ENCODE measurements at places on chromosomes 5 and 9.

GRCh38 chr5:150527038-150527437, 19.1 kb downstream of the NDST1 start:
- DNase-seq = no peak

- no peak for DNase-seq
These were observed 25.9 kb downstream of the CCDC171 start for GRCh38 chr9:15578714-15579113.

DNA sequence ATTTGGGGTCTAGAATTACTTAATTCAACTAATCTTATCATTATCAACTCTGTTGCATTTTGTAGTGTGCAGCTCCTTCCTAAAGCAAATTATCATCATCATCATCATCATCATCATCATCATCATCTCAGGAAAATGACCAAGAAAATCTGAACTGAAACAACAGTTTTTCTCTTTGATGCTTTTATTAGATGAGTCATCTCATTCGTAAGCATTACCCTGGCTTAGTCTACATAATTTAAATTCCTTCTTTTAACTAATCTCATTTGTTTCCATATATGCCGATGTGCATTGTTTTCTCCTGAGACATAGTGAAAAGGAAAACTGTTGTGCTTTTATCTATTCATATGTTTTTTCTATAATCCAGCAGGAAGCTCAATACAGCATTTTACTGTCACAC, 173.0 kb upstream of the PDE4D start:
- no peak for DNase-seq

- DNase-seq = no peak
These were observed 37.4 kb downstream of the UBQLN1 start for GRCh38 chr9:83670381-83670780.

GRCh38 chr9:101513351-101513750, 20.3 kb upstream of the RNF20 start:
- no peak for DNase-seq

DNA sequence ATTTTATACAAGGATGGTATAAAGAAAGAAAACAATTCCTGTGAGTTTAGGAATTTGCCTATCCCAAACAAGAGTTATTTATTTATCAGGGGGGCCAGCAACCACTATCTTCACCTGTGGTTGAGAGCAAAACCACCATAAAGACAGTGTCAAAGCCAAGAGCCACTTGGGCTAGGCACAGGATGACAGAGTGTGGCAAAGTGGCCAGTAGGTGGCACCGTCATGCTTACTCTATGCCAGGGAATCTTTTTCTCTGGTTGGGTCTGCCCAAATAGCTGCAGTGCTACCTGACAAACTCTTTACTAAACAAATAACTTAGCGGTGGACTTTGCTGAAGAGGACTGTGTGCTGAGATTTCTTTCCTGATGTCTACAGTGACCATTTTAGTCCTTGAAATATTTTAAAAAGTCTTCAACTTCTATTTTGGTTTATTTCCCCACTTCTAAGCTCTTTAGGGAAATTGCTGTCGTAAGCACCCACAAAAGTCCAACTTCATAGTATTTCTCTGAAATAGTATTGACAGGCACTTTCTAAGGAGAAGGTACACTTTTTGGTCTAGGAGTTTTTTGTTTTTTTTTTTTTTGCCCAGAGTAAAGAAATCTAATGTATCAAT, 285.0 kb downstream of the RFX3 start:
- peak; percentile 66 for DNase-seq

- DNase-seq = no peak
These were observed 60.3 kb upstream of the ADAMTS2 start for GRCh38 chr5:179405426-179406030.

DNA sequence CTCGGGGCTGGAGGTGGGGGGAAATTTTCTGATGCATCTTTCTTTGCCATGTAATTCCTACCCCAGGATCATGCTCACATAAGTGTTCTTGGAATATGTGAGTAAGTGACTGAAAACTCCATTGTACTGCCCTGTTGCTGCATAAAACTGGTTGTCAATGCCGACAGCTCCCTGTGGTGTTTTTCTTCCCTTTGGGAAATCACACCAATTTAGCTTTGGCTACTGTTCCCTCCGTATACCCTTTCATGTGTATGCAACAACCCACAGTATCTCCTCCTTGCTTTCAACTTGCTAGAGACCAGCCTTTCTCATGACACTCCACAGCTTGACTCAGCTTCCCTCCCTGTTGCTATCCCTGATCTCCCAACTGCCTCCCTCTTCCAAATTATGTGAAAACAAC, 240.6 kb downstream of the TRIM32 start:
- no peak for DNase-seq

Data from NCI-H1694 (cell line).